ENCODE measurements at places on chromosomes 7 and 10.

DNA sequence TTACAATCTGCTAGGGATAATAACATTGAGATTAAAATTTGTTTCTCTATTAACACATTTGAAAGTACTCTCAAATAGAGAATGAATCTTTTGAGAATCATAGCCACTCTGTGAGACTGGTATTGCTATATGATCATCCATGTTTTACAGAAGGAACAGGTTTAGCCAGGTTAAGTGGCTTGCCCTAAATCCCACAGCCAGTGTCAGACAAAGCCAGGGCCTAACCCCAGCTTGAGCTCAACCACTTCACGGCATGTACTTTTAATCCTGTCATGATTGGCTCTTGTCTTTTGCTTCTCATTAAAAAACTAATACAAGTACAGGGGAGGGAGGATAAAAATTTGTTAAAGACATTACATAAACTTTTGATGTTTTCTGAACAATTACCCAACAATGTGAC lies 3.8 kb upstream of the ZNRF2 start:
- no peak for DNase-seq

DNA sequence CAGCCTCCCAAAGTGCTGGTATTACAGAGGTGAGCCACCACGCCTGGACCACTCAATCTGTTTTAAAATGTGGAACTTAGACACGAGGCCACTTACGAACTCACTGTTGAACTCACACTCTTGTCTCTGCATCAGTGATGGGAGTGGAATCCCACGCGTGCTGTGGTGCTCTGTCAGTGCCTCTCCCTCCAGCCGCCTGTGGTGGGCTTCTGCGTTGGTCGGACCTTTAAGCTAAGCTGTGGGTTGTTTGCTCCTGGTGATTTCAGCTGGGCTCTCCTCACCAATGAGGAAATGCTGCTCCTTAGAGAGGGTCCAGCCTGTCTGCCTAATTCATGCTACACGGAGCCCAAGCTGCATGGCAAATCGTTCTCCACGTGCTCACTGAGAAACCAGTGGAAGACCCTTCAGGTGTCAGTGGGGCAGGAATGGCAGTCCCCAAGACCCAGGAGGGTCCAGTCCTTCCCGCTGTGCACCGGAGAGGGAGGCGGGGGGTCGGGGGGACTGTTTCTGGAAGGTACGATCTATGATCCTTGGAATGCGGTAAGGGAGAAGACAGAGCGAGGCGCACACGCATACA lies 17.9 kb upstream of the PRKAR1B start:
- no peak for DNase-seq

DNA sequence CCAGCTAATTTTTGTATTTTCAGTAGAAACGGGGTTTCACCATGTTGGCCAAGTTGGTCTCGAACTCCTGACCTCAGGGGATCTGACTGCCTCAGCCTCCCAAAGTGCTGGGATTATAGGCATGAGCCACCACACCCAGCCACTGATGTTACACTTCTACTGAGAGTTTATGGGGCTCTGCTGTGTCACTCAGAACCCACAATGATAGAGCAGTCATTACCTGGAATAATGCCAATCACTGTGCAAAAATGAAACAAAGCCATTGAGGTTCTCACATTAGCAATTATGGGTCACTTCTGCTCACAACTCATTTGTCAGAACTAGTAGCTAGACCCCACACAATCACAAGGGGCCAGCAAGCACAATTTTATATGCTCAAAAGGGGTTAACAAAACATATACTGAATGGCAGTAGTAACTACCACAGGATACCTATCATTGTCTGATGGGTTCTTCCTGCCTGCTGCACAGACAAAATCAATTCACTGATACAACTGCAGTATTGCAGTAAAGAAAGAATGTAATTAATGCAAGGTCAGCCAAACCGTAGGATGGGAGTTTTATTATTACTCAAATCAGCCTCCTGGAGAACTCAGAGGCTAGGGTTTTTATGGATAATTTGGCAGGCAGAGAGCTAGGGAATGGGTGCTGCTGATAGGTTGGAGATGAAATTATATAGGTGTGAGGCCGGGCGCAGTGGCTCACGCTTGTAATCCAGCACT lies 72.1 kb upstream of the TRIM24 start:
- DNase-seq = no peak

- DNase-seq = no peak
Measured at GRCh38 chr10:112526139-112526538, 79.1 kb downstream of the VTI1A start.

DNA sequence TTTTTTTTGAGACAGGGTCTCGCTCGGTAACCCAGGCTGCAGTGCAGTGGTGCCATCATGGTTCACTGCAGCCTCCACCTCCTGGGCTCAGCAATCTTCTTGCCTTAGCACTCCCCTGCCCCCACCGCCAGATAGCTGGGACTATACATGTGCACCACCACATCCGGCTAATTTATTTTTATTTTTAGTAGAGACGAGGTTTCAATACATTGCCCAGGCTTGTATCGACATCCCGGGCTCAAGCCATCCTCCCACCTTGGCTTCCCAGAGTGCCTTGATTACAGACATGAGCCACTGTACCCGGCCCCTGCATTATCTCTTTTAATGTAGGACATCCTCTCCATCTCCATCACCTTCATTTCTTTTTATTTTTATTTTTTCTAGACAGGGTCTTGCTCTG lies 213.3 kb downstream of the CUX1 start:
- DNase-seq = no peak

DNA sequence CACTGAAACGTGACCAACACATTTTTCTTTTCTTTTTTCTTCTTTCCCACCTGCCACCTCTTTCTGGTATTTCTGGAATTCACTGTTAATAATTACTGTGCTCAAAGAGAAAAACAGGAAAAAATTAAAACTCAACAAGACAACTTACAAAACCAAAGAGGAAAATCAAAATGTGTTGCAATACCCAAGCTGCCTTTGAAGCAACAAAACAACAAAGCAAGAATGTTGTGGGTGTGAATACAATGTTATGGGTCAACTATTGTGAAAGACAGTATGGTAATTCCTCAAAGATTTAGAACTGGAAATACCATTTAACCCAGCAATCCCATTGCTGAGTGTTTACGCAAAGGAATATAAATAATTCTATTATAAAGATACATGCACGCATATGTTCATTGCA lies 415.1 kb downstream of the GFRA1 start:
- DNase-seq = no peak

GRCh38 chr10:113104047-113104446 lies 154.0 kb downstream of the TCF7L2 start:
- no peak for DNase-seq

- peak; percentile 32 for DNase-seq
Measured at GRCh38 chr7:46290374-46291049, 369.4 kb upstream of the IGFBP3 start.

- DNase-seq = peak; percentile 86
Measured at GRCh38 chr7:155590215-155591018, 44.1 kb upstream of the CNPY1 start.

- DNase-seq = no peak
Measured at GRCh38 chr10:45585131-45585530, 87.4 kb downstream of the ZFAND4 start.

DNA sequence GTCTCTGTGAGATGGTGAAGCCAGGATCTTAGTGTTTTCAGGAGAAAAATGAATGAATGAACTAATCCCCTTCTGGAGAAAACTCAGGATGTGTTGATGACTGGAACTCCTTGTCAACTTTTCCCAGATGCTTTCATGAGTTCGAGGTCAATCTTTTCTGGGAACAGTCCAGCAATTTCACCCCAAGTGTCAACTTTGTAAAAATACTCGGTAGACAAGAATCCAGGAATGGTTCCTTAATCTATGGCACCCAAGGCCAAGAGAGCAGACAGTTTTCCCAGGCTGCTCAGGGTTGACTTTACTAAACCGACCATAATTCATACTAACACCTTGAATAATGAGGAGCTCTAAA lies 31.1 kb upstream of the LYZL1 start:
- no peak for DNase-seq

GRCh38 chr7:121366852-121367431 lies 29.2 kb downstream of the FAM3C start:
- peak; percentile 13 for DNase-seq

DNA sequence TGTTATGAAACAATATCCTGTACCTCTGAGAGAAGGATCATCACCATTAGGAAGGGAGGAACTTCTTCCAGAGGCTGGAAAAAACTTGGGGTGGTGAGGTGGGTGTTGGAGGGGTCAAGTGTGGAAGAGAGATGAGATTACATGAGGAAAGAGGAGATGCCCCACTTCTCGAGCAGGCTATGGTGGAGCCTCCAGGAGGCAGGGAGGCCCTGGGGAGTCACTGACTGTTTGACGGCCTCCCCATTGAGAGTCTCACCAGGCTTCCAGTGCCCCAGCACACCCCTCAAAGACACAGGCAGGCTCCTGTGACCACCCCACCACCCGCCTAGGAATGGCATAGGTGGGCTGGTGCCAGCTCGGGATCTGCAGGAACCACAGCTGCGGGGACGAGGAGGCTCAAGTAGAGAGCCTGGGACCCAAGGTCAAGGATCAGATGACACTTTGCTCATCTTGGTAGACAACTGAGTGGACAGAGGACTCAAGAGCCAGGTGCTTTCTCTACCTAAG lies 185.3 kb upstream of the GDF10 start:
- DNase-seq = no peak

- DNase-seq = no peak
Measured at GRCh38 chr10:127146661-127147060, 49.7 kb downstream of the INSYN2A start.

DNA sequence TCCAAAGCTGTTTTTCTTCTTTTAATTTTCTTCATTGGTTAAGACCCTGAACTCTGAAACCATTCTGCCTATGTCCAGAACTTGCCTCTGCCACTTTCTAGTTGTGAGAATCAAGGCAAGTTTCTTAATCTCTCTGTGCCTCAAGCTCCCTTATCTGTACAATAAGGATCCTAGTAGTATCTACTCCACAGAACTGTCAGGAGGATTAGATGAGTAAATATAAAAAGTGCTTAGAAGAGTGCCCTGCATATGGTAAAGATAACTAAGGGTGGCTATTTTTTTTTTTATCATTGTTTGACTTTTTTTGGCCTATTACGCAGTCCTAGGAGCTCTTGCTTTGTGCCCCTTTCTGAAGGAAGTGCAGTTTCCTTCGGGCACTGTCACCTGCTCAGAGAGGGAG lies 46.4 kb upstream of the RAPGEF5 start:
- DNase-seq = no peak

GRCh38 chr10:3509355-3509754 lies 275.7 kb downstream of the KLF6 start:
- no peak for DNase-seq

GRCh38 chr7:139124084-139124914 lies 14.8 kb upstream of the ZC3HAV1 start:
- no peak for DNase-seq

DNA sequence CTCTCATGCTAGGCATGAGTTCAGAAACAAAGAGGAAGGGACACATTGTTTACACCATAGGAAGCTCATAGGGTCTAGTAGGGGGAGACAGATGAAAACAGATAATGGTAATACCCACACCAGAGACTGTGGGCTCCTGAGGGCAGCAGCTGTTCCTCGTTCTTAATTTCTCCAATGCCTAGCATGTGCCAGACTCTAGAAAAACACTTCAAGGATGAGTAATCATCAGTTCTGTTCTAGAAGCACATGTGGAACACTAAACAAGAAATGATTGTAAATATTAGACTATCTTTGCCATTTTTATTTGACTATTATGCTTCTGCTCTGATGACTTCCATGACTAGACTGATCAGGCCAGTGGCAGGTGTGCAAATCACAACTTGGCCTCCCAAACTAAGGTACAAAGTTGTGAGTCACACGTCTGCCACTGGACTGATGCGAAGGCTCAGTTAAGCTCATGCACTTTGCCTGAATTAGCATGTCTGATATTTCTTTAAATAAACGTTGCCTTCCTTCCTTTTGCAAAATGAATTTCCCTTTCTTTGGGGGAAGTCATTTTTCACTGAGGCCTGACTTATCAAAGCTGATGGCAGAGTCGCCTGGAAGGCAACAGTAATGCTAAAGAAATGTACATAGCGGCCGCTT lies 89.2 kb upstream of the FGL2 start:
- DNase-seq = no peak

DNA sequence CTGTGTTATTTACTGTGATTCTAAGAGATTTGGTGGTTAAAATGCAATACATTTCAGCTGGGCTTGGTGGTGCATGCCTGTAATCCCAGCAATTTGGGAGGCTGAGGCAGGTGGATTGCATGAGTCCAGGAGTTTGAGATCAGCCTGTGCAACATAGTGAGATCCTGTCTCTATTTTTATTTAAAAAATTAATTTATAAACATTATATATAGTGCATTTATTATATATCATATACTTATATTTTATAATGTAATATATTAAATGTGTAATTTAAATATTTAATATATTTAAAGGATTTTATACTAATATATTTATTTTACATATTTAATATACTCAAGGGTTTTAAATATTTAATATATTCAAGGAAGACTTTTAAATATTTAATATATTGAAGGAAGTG lies 402.8 kb upstream of the PCDH15 start:
- no peak for DNase-seq

- DNase-seq = no peak
Measured at GRCh38 chr10:94125856-94126255, 132.1 kb downstream of the PLCE1 start.

- no peak for DNase-seq
Measured at GRCh38 chr10:77159538-77160110, 478.0 kb downstream of the KCNMA1 start.

- no peak for DNase-seq
Measured at GRCh38 chr10:34732926-34733325, 82.2 kb downstream of the PARD3 start.

- DNase-seq = no peak
Measured at GRCh38 chr7:108284349-108285002, 154.3 kb upstream of the LAMB4 start.

GRCh38 chr10:95356190-95356955 lies 65.6 kb upstream of the PDLIM1 start:
- no peak for DNase-seq

- DNase-seq = no peak
Measured at GRCh38 chr7:20575736-20576135, 39.7 kb upstream of the ABCB5 start.

DNA sequence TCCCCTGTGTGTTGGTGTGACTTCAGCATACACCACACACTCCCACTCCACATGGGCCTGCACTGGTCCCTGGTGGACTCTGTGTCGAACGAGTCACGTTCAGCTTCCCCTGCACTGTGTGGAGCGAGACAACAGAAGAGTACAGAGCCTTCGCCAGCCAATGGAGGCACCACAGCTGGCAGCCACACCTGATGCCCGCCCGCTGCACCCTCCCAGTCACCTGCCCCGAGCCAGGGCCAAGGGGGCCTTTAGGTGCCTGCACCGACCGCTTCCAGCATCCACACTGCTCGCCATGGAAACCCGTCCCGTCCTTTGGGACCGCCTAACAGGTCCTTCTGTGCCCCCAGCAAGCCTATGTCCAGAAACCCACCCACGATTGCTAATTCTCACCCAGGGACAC lies 9.2 kb downstream of the FOXL3 start:
- DNase-seq = no peak

DNA sequence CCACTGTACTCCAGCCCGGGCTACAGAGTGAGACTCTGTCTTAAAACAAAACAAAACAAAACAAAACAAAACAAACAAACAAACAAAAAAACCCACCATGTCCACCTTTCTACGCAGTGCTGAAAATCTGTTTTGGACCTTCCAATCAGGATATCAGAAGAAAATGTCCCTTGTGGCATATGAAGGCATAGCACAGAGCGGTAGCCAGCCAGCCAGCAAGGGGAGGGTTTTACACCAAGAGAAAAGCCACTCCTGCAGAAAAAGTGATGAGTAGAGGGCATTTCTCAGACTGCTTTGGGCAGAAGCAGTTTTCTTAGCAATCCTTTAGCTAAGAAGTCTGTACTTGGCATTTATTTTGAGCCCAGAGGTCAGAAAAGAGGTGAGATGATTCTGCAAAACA lies 612.2 kb downstream of the TYW1 start:
- DNase-seq = no peak

Data from NCI-H2029 (cell line).